ENCODE measurements at places on chromosomes 3 and 15. TPM values are rescaled to one million over a fixed set of nuclear protein-coding genes. Genes with fewer than 3 reads are reported as not detected.

The CHRD gene
- 2.4 TPM for total RNA-seq

The ROBO1 gene
- total RNA-seq, result 55.9 TPM

The ULK4 gene
- 12.8 TPM for total RNA-seq

The ALPK3 gene
- total RNA-seq, result 1.1 TPM

The CAND2 gene
- 4.1 TPM for total RNA-seq

The NR2E3 gene
- 0.06 TPM for total RNA-seq

The CKMT1A gene
- total RNA-seq, result not detected

The LYZL4 gene
- not detected for total RNA-seq

The SEMA5B gene
- total RNA-seq, result 3.6 TPM

The GOLGA8R gene
- total RNA-seq, result 3.6 TPM

The IQGAP1 gene
- 385 TPM for total RNA-seq

Measured in aortic smooth muscle cell (primary cell).